ENCODE measurements at places on chromosomes 4 and X.

GRCh38 chrX:9873952-9874351 lies 87.7 kb downstream of the SHROOM2 start:
- no peak for DNase-seq

DNA sequence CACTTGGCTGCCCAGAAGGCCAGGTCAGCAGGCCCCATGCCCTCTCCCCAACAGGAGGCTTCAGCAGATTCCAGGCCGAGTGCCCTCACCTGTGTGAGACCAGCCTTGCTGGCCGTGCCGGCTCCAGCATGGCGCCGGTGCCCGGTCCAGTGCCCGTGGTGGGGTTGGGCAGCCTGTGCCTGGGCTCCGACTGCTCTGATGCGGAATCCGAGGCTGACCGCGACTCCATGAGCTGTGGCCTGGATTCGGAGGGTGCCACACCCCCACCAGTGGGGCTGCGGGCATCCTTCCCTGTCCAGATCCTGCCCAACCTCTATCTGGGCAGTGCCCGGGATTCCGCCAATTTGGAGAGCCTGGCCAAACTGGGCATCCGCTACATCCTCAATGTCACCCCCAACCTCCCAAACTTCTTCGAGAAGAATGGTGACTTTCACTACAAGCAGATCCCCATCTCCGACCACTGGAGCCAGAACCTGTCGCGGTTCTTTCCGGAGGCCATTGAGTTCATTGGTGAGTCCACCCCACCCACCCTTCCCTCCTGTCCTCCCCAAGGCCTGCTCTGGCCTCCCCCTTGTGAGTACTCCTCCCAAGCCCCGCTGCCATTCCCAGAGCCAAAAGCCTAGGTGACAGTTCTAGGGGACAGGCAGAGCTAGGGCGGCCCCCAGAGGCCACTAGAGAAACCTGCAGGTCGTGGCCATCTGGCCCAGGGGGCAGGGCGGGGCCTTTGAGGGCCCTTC lies 2.3 kb downstream of the DUSP9 start:
- DNase-seq = no peak

- DNase-seq = no peak
Measured at GRCh38 chr4:48931459-48931858, 24.9 kb upstream of the OCIAD2 start.

DNA sequence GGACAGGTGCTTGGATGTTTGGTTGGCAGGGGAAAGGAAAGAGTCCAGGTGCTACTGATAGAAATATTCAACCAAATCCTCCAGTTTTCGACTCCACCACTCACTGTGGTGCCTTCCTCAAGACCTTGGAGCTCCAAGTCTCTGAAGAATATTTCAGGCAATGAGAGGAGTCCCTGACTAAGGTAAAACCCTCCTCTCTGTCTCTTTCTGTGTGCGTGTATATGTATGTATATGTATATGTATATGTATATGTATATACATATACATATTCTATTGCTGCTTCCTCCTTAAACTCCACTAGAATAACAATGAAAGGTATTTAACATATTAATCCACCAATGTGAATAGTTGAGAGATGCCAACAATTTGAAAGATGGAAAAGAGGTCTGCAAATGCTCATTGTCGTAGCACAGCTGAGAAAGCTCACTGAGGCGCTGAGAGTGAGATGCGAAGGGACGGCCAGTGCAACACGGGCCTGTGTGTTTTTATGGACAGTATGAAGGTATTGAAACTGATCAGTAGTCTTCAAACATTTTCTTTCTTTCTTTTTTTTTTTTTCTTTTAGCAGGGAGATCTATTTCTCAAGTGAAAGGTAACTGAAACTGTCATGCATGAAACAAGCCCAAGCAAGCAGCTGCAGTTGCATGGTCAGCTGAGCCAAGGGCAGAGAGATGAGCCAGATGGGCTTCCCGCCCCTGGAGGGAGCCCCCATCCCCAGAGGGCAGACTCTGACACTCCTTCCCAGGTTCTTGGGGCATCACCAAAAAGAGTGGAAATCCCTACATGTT lies 41.1 kb upstream of the HS3ST1 start:
- DNase-seq = no peak

DNA sequence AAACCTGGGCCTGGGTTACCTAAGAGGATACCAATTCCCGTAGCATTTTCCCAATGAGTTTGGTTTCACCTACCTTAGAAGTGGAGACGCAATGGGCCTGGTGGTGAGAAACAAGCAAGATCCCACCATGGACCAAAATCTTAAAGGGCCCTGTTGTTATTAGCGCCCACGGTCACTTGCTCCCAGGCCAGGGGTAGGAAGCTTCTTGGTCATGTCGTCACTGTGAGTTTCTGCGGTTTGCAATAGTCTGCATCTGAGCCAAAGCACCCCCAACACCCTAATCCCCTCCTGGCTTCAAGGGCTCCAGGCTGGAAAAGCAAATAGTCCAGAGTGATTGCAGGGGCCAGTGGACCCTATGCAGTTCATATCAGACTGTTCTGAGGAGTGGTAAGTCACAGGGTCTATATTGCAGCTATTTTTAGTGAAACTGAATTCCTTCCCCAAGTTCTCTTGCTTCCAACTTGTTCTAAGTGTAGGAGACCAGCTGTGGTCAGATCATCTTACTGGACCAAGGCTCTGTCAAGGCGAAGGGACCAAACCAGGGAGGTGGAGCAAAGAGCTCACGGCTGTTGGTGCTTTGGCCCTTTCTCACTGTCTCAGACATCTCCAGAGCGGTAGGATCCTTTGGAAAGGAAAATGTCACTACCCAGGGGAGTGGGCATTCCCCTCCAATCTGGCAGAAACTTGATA lies 307.9 kb upstream of the F9 start:
- DNase-seq = no peak

DNA sequence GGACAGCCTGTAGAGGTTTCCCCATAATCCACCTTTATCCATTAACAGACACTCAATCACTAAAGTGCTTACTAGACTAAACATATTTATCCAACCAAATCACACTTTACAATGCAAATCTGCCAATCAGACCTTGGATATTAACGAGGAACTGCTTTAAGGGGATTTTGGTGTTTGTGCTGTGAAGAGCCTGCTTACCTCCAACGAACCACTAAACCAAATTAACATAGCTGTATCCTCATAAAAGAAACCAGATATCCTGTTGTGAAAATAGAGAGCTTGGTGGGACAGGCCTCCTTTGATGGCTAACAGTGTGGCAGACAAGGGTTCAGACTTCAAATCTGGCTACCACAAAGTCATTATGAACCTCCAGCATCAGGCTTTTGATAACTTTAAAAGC lies 252.6 kb upstream of the HAND2 start:
- DNase-seq = no peak

DNA sequence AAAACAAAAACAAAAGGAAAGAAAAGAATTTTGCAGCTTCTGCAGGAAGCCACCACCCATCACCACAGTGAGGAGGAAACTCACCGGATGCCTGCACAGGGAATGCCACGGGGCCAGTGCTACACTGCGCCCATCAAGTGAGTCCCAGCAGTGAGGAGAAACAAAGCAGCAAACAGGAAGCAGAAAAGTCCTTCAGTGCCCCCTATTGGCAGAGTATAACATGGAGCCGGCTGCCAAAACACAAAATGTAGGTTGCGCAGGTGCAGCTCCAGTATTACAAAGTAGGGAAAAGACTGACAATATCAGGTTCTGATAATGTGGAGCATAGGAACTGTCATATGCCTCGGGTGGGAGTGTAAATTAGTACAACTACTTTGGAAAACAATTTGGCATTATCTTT lies 23.3 kb upstream of the SCML2 start:
- DNase-seq = no peak

DNA sequence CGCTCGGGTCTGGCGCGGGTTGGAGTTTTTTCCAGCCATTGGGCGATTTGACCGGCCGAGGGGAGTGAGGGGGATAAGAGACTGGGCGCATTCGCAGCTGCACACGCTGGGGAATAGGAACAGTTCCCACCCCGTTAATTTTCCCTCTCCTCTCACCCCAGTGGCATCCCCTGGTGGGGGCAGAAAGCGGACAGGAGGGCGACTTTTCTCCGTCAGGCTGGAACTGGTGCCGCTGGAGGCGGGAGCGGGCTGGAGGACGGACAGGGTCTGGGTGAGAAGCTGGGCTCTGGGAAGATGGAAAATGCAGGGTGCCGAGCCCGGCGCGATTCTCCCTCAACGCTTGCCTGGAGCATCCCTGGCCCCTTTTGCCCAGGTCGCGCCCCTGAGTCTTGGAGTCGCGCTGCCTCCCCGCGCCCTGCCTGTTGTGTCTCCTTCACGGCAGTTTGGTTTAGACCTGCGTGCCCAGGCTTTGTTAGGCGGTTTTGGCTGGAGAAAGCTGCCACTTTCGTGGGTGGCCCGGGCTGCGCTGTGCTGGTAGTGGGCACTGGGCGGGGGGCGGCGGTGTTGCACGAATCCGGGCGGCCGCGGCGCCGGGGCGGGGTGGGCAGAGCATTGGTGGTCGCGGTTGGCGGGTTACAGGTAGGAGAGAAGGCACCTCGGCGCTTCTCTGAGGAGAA lies 2.0 kb downstream of the ADGRL3 start:
- DNase-seq = no peak

GRCh38 chr4:1718095-1718850 lies 2.9 kb downstream of the TMEM129 start:
- DNase-seq = no peak

DNA sequence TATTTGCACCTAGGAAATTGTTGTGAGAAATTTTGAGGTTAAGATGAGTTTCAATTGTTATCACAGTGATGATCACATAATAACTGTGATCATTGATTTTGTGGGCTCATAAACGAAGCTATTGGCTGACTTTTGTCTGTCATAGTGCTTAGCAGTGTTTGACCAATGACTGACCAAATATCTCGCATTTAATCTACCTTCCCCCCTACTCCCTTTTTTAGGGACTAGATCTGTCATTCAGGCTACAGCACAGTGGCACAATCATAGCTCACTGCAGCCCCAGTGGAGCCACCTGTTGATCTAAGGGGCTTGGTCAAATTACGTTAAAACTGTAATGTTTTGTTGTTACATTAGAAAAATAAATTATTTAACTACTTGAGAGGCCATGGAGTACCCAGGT lies 1.5 kb downstream of the FUNDC2 start:
- DNase-seq = no peak

DNA sequence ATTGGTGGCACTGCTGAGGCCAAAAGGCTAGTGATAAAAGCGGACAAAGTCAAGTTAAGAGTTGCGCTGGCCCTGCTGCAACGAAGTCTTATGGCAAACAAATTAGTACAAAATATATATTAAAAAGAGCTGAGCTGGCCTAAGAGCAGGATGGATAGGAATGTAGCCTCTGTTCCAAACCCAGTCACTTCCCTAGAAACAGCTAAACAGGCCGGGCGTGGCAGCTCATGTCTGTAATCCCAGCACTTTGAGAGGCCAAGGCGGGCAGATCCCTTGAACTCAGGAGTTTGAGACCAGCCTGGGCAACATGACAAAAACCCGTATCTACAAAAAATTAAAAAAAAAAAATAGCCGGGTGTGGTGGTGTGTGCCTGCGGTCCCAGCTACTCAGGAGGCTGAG lies 32.4 kb upstream of the UGDH start:
- no peak for DNase-seq

GRCh38 chrX:16060252-16060651 lies 63.1 kb upstream of the GRPR start:
- no peak for DNase-seq

- no peak for DNase-seq
Measured at GRCh38 chr4:37721995-37722638, 35.9 kb upstream of the RELL1 start.

GRCh38 chr4:71608678-71609071 lies 175.2 kb downstream of the GC start:
- no peak for DNase-seq

DNA sequence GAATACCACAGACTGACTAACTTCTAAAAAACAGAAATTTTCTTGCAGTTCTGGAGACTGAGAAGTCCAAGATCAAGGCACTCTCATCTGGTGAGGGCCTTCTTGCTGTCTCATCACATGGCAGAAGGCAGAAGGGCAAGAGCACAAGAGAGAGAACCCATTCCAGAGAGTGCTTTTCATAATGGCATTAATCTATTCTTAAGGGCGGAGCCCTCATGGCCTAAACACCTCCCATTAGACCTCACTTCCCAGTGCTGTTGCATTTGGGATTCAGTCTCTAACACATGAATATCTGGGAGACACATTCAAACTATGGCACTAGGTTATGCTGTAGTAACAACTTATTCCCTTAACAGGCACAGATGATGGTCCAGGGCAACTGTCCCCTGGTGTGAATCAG lies 37.1 kb upstream of the TLR2 start:
- no peak for DNase-seq

DNA sequence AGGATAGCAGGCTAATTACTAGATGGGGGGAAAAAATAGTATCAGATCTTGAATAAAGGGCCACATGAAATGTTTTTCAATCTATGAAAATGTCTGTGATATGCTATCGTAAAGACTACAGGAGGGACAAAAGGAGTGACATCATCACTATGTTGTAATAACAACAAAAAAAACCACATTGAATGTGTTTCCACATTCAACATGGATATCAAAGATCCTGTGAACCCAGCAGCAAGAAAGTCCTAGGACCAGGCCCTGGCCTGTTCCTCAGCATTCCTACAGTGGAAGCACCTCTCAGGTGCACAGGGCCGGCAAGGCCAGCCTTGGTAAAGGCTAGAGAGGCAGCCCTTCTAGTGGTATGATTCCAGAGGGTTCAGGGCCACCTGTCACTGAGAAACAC lies 118.3 kb downstream of the RELL1 start:
- no peak for DNase-seq

DNA sequence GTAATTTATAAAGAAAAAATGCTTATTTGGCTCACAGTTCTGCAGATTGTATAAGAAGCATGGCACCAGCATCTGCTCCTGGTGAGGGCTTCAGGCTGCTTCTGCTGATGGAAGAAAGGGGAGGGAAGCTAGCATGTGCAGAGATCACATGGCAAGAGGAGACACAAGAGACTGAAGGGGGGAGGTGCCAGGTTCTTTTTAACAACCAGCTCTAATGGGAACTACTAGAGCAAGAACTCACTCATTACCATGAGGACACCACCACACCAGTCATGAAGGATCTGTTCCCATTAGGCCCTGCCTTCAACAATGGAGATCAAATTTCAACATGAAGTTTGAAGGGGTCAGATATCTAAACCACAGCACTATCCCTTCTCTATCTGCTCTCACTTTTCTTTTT lies 9.4 kb upstream of the COPS4 start:
- no peak for DNase-seq

DNA sequence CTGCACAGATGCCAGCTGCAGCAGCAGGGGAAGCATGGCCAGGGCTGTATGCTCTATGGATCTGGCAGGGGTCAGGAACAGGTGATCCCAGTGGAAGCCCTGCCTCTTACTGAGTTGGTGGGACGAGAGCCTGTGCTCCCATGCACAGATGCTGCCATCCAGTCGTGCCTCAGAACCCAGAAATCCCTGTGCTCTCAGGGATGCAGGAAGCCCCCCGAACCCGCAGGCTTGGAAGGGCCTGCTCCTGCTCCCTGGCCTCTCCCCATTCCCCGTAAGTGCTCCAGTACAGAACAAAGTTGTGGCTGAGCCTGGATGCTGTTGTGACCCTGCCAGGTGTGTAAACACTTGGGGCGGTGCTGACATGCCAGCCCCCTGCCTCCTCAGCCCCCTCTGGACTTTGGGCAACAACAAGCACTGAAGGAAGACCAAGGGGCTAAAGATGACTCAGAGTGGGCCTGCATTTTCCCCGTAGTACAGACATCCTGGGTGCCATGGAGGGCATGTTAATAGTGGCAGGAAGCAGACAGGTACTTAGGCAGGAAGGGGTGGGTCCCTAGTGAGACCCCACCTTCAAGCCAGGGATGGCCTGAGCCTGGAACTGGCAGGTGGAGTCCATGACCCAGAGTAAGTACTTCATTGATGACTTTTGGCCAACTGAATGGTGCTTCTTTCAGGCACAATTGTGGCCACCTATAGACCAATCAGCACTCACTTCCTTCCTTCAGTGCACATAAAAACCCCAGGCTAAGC lies 1640.7 kb downstream of the C4orf33 start:
- DNase-seq = no peak

GRCh38 chr4:149845743-149846142 lies 30.1 kb upstream of the IQCM start:
- no peak for DNase-seq

Data from fibroblast of skin of left quadriceps (primary cell).